Left forelimb (tissue), 1 donor: ENCODE measurements at places on chromosomes 6 and 20.

DNA sequence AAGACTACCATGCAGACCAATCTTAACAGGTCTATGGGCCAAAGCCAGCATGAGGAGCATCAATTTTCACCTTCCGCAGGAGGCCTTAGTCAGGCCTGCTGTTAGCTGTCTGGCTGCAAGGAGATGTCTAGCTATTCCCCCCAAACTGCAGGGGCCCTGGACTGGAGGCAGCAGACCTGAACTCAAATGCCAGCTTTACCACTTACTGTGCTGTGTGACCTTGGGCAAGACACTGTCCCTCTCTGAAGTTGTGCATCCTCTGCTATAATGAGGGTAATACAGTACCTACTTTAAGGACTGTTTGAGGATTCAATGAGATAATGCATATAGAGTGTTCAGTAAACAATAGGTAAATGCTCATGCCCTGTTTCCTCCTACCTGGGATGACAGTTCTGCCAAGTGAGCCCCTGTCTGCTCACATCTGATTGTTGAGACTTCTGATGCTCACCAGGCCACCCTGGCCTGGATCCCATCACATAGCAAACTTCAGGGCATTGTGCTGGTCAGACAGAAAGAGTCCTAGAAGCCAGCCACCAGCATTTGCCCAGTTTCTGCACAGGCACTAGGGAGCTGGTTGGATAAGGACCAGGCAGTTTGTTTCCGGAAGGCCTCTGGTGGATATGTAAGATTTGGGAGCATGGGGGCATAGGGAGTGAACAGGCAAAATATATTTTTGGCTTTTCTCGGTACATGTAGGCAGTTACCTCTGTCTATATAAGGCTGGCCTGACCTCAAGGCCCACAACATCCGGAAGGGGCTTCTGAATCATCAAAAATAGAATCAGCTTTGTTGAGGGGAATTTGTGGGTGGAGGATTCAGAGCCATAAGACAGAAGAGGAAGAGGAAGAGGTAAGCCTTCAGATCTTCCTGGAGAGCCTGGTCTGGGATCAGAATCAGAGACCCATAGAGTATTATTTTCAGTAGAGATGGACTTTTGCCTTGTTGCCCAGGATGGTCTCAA, 2.3 kb upstream of the OCSTAMP start:
- no peak for DNase-seq

DNA sequence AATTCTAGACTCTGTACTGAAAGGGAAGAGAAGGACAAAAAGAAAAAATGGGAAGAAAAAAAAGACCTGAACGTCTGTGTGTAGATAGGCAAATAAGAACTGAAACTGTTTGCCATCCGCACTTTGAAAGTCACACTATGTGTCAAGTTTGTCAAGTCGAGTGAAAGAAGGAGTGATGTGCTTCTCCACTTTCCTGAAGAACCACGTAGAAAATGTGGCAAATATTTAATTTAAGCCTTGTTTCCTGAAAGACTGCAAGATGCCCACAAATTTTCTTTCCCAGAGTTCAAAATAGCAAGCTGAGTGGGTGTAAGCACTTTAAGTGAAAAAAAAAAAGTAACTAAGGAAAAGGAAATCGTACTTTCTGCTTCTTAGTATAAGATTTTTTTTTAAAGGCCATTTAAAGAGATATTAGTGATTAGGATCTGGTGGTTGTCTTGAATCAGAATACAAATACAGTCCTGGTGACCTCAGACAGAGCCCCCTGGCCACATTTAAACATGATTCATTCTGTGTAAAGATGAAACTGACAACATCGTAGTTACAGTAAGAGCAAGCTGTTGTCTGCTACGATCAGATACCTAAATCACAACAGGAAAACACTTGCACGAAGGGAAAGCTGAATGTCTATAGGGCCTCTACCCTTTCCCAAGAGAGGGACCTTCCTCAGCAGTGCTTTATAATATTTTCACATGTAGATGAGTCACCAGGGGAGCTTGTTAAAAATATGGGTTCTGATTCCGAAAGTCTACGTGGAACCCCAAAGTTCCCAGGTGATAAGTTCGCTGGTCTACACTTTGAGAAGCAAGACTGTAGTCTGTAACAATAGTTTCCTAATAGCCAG, 102.3 kb downstream of the HIVEP2 start:
- no peak for DNase-seq

- DNase-seq, result no peak
These were observed 44.2 kb upstream of the RIPPLY2 start for GRCh38 chr6:83808926-83809325.

DNA sequence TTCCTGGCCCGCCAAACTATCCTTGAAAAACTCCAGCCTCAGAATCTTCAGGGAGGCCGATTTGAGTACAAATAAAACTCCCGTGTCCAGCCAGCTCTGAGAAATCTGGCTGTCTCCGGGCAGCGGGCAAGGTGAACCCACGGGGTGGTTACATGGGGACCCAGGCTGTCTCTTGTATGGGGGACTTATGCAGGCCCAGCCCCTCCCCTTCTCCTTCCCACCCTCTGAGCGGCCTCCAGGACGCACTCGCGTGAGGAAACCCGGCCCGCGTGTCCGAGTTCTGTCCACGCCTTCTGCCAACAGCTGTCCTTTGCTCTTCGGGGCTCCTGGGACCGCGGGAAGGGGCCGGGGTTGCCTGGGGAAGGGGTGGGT, 36.3 kb upstream of the BLCAP start:
- no peak for DNase-seq

GRCh38 chr6:109816452-109817374, 125.6 kb downstream of the FIG4 start:
- DNase-seq, result no peak

GRCh38 chr20:1306316-1307135, 22.4 kb downstream of the SDCBP2 start:
- no peak for DNase-seq

GRCh38 chr6:45423824-45424450, 46.2 kb upstream of the SUPT3H start:
- peak; percentile 65 for DNase-seq

DNA sequence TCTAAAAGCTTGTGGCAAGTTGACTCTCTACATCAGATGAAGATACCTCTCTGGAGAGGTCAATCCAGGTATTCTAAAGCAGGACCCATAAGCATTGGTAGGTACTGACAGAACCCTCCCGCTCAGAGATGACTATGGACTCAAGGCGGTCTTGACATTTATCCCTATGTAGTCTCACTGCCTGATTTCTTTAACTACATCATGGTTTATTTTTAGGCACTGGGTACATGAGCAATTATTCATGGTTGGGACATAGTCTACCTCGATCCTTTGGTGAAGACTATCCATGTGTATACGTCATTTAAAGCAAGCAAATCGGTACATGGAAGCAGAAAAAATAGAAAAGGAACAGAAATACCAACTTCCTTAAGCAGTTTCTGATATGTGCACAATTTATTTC, 136.2 kb upstream of the TAB2 start:
- DNase-seq, result no peak
